HT-29 (cell line): ENCODE measurements at places on chromosomes 7 and 10.
A peak's percentile ranks its signal among the peaks of the same experiment; 100 is the strongest.

- DNase-seq: no peak
Observed at GRCh38 chr10:123962756-123963530, 71.3 kb upstream of the CPXM2 start.

- DNase-seq: no peak
Observed at GRCh38 chr7:11185179-11185815, 211.6 kb downstream of the PHF14 start.

GRCh38 chr10:94402843-94403379 is 570 bp downstream of the TBC1D12 start:
- peak; percentile 59 for DNase-seq

- DNase-seq: no peak
Observed at GRCh38 chr7:147971606-147972110, 618.9 kb upstream of the C7orf33 start.

DNA sequence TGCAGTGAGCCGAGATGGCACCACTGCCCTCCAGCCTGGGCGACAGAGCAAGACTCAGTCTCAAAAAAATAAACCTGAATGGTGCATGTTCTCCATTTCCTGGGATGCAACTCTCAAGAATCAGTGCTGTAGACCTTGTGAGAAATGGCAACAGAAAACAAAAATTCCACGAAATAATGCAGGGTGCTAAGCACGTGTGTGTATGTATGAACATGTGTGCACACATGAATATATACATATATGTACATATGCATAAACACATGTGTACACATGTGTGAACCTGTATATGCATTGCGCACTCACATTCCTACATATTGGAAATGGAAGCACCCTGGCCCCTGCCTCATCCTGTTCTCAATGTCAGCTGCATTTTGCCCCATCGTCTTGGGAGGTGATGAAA is 548.5 kb downstream of the TCERG1L start:
- no peak for DNase-seq

DNA sequence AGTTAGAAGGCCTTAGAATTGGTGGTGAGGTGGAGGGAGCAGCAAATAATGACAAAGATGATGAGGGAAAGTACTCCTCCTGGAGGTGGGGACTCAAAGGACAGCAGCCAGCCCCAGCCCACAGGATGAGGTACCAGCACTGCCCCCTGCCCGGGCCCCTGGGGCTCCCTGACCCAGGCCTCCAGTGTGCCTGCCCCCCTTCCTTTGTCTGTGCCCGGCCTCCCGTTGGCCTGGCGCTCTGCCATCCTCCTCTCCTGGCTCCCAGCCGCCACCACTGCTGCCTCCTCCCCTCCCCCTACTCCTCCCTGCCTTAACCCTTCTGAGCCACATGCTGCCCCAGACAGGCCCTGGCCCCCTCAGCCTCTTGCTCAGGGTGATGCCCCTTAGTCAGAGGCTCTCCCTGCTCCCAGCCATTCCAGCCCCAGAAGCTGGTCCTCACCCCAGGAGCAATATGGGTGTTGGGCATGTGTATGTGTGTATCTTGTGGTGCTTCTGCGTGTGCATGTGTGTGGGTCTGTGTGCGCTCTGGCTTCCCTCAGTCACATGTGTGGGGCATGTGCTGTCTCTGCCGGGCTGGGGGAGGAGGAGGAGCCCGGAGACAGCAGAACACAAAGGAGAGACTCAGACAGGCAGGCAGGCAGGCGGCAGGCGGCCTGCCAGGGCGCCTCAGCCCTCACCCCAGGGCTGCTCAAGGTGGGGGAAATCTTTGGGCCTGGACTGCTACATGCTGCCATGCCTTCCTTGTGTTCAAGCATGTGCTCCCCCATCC is 2.6 kb downstream of the LDB1 start:
- DNase-seq: peak; percentile 62

DNA sequence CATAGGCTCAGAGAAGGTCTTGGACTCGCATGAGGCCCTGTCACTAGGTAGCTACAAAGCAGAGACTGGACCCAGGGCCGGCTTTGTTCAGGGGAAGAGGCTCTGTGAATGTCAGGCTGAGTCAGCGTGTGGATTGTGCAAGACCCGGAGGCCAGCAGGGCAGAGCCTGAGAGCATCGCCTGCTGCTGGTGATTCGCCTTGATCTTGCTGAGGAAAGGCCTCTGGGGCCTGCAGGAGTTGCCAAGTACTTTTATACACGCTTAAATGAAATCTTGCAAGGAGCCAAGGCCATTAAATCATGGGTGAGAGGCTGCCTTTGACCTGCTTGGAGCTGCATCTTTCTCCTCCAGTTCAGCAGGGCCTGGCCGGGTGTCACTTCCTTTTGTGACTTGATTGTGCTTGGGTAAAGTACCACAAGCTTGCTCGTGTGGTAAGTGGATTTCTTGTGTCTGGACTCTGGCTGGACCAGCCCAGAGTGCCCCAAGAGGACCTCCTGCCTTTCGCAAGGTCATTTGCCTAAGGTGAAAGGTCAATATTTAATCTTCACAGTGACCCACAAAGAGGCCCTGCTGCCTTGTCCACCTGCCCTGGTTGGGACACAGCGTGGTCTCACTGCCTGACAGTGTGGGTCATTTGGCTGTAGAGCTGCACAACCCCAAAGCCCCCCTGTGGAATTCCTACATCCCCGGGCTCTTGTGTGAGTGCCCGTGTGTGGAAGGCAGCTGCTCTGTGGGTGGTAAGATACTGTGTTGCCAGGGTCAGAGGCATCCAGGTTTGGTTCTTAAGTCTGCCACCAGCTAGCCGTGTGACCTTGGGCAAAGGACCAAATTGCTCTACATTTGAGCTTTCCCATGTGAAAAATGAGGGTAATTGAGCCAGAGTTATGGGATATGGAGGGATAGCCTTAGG is 38.6 kb upstream of the SH2D4B start:
- peak; percentile 91 for DNase-seq

- DNase-seq: no peak
Observed at GRCh38 chr7:70460562-70460961, 671.4 kb upstream of the GALNT17 start.

GRCh38 chr7:142553216-142553615 is 196.1 kb upstream of the PRSS1 start:
- no peak for DNase-seq

DNA sequence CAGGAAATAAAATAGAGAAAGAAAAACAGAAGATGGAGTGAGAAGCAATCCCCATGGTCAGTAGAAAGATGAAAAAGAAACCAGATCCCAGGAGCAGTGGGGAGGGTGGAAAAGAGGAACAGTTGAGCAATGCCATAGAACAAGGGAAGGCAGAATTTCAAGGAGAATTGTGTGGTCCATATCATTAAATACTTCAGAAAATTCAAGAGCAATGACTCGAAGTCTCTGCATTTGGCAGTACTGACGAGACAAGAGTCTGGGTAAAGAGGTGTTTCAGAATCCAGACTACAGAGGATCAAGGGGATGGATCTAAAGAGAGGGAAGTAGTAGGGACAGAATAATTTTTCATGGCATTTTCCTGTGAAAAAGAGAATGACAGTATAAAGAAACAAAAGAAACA is 512.6 kb downstream of the PHTF2 start:
- no peak for DNase-seq

DNA sequence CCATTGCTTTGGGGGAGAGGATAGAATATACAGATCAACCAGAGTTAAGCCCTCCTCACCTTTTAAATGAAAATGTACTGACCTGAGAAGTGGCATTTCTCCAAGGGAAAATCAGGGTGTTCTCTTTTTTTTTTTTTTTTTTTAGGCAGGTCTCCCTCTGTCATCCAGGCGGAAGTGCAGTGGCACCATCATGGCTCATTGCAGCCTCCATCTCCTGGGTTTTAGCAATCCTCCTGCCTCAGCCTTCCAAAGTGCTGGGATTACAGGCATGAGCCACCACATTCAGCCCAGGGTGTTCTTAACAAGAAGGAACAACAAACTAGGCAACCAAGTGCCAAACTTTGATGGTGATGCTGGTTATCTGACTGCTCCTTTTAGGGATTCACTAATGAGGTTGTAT is 111.0 kb downstream of the SVOPL start:
- no peak for DNase-seq

DNA sequence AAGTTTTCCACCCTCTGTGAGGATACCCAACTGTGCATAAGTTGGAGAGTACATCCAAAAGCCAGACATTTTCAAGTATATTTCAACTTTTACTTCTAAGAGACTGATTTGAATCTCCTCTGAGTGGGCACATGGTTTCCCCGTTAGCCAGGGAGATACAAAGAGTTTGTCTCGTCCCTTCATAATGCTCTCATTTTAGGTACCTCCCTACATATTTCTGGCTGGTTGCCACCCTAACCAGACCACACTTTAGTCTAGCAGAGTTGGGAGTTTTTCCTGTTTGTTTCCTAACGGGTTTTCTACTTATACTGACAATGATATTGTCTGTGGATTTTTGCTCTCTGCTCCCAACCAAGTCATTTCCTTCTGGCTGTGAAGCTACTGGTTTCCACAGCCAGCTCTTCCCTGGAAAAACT is 180.3 kb downstream of the CCDC71L start:
- no peak for DNase-seq

GRCh38 chr10:24457661-24458318 is 248.9 kb downstream of the KIAA1217 start:
- DNase-seq: no peak

DNA sequence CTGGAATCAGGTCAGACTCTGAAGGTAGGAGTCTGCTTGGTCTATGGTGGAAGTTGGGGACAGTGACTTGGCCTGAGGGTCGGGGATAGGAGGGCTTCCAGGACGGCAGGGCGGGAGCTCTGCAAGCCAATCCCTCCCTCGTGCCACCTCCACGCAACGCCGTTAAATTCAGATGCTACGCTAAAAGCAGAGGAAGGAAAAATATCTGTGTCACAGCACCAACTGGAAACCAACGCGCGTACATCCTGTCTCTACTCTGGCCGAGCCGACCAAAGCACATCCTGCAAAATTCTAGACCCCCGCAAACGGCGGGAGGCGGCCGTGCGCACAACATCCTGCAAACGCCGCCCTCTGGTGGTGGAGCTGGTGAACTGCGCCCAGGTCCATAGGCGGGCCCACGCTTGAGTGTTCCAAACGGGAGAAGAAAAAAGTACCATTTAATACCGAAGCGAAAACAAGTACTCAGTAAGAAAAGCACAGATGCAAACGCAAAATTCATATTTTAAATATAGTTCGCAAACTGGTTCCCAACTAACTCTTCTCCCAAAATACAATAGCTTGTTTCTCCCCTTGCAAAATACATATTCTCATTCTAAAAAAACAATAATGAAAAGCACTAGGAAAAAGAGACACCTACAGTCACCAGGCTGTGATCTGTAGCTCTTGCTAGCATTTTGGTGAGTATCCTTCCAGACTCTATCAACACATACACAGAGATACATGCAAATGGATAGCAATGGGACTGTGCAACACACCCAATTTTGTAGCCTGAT is 45.7 kb upstream of the HSPA12A start:
- peak; percentile 56 for DNase-seq

GRCh38 chr10:130022086-130022485 is 58.0 kb upstream of the EBF3 start:
- no peak for DNase-seq

- DNase-seq: no peak
Observed at GRCh38 chr7:134782121-134782623, 2.7 kb downstream of the CALD1 start.

GRCh38 chr10:43204943-43205671 is 61.8 kb downstream of the RASGEF1A start:
- DNase-seq: peak; percentile 60

- no peak for DNase-seq
Observed at GRCh38 chr7:137757146-137757925, 89.4 kb downstream of the DGKI start.

DNA sequence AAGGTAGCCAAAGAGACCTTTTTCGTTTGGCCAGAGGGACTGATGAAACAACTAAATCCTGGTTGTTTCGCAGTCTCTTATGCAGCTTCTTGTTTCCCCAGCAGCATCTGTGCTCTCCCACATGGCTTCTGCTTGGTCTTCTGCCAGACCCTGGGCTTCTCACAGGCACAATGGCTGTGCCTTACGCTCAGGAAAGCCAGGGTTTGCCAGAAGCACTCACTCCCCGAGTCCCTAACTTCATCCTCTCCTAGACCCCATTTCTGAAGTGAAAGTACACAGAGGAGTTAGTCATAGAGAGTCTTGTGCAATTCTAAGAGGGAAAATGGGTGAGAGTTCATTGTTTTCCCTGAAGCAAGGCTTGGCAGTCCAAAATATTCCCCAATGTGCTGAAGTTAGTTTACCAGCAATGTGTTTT is 121.7 kb downstream of the EVX1 start:
- no peak for DNase-seq

DNA sequence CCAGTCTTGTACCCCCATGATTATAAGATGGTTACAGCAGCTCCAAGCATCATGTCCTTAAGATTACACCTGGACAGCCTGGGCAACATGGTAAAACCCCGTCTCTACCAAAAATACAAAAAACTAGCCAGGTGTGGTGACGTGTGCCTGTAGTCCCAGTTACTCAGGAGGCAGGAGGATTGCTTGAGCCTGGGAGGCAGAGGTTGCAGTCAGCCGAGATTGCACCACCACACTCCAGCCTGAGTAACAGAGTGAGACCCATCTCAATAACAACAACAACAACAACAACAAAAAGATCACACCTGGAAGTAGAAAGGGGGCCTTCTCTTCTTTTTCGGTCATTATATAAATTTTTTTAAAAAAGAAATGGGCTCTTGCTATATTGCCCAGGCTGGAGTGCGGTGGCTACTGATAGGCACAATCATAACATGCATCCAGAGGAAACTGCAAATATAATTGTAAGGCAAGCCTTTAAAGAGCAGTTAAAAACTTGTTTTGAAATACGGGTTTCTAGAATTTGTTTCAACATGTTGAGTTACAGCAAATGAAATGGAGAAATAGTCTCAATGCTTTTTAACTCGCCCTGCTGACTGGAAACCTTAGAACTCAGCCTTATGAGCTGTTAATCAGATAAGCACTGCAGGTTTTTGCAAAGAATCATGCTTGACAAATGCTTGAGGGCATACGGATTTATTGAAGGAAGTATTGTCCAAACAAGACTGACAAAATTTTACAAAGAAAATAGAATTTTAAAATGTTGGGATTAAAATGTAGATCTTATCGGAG is 4.7 kb upstream of the ENTPD7 start:
- no peak for DNase-seq

- DNase-seq: no peak
Observed at GRCh38 chr10:21753497-21754270, 219.7 kb downstream of the MLLT10 start.

DNA sequence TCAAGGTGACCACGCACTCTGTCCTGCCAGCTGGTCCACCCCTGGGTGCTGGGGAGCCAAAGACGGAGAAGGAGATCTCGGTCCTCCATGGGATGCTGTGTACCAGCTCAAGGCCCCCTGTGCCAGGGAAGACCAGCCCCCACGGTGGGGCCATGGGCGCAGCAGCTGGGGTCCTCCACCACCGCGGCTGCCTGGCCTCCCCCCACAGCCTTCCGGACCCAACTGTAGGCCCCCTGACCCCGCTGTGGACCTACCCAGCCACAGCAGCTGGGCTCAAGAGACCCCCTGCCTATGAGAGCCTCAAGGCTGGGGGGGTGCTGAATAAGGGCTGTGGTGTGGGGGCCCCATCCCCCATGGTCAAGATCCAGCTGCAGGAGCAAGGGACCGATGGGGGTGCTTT is 5.4 kb downstream of the NYAP1 start:
- no peak for DNase-seq
